GF-D8 (cell line): ENCODE measurements at places on chromosomes 2 and 18.

- DNase-seq = no peak
Observed at GRCh38 chr2:36634981-36635597, 37.1 kb upstream of the FEZ2 start.

DNA sequence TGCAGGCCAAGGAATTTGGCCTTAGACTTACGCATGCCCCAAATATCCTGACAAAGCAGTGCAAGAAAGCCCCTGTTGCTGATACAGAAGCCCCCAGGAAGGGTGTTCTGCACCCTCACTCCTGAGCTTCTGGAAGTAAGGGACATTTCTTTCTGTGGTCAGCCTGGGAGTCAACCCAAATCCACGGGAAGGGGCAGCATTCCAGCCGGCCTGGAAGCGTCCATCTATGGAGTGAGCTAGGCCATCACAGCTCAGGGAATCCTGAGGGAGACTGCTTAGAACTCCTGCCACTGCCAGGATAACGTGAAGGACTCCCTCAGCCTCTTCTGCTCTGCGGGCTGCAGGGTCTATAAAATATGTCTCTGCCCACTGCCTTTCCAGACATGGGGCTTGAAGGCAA is 173.9 kb downstream of the ANAPC1 start:
- no peak for DNase-seq

DNA sequence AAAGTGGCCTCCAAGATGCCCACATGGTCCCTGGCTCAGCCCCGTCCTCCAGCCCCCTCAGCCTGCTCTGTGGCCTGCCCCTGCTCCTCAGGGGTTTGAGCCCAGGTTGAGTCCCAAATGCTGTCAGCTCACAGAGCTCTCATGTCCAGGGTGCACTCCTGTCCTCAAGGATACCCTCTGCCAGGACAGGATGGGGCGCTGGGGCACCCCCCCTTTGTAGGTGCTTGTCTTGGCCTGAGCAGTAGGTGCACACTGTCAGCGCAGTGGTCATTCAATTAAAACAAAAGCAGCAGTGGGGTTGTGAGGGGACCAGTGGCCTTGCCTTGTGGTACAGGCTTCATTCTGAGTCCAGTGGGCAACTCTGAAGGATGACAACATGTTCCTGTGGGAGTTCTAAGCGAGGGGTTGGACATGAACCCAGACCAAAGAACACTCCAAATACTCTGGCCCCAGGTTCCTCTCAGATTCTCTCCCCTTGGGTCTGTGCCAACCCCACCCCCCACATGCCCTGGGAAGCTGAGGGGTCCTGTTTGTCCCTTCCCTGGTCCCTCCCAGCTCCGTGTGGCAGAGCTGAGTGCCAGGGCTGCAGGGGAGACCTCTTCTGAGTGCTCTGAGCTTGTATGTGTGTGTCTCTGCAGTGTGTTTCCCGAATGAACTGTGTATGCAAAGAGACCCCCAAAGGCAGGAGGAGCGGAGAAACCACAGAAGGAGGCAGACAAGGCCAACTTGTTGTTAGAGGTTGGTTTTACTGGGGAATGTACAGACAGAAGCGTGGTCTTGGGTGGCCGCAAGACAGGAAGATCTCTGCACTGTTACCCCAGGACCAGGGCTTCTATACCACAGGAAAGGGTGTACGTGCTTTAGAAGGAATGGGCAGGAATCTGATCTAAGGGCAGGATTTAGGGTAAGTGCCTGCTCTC is 155.6 kb upstream of the HS6ST1 start:
- no peak for DNase-seq

GRCh38 chr2:200337621-200338020 is 31.1 kb downstream of the SPATS2L start:
- DNase-seq = no peak

DNA sequence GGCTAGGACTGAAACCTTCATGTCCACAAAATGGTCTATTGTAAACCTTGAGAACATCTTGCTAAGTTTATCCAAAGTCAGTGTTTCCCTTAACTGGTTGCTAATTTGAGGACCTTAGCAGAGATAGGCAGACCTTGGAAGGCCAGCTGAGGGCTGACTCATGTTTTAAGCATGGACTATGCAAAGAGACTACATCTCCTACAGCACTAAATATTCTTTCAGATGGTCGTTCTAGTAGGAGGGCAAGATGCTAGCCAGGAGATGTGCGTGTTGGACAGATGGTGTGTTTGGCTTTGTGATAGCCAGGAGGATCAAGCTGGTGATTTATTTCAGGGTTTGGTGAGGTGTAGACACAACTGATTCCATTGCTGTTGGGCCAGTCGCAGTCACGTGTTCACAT is 75.8 kb downstream of the NRP2 start:
- no peak for DNase-seq

- DNase-seq = no peak
Observed at GRCh38 chr2:172823261-172823850, 87.7 kb downstream of the RAPGEF4 start.

GRCh38 chr2:100733391-100734187 is 86.3 kb upstream of the NPAS2 start:
- DNase-seq = peak; percentile 42

DNA sequence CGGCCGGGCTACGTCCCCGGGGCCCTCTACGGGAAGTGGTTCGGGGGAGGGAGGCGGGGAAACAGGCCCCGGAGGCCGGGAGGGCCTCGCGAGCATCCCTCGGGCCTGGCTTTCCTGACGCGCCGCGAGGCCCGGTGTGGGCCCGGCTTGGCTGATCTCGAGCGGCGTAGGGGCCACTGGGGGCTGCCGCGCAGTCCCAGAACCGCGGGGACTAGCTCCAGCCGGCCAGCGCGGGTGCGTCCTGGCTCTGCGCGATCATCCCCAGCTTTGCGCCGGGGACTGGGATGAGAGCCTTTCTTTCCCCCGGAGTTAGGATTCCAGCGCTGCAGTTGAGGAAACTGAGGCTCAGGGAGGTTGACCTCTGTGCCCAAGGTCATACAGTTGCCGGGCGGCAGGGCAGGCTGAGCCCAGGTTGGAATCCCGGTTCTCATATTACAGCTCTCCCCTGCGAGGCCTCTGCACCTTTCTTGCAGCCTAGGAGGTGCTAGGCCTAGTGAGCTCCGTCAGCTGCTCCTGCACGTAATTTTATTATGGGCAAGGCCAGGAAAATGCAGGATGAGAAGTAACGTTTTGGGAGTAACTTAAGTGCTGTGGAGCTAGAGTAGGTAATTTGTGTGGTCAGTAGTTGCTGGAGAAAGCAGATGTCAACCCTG is 501 bp downstream of the LPIN1 start:
- no peak for DNase-seq

GRCh38 chr2:9782197-9782719 is 61.0 kb upstream of the TAF1B start:
- peak; percentile 9 for DNase-seq

DNA sequence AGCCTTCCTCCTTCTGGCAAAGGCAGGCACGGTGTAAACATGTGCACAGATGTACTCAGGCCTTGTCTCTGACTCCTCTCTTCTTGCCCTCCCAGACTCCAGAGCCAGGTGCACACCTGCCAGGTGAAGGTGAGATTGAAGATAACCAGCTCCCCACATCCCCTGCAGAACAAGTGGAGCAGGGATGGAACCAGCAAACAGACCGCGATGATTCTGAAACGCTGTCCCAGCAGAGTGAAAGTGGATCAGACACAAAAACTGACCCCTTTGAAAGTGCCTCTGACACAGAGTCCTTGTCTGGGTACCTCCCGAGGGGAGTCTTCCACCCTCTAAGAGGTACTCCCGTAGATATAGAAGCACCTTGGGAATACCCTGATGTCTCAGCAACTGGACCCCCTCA is 77.2 kb downstream of the ARHGEF4 start:
- DNase-seq = no peak
